ENCODE measurements at places on chromosomes 7 and 10.
A peak's percentile ranks its signal among the peaks of the same experiment; 100 is the strongest.

- no peak for DNase-seq
Measured at GRCh38 chr7:131103997-131104396, 223.7 kb upstream of the MKLN1 start.

GRCh38 chr10:132429281-132430230, 32.6 kb downstream of the PWWP2B start:
- DNase-seq, result peak; percentile 72

DNA sequence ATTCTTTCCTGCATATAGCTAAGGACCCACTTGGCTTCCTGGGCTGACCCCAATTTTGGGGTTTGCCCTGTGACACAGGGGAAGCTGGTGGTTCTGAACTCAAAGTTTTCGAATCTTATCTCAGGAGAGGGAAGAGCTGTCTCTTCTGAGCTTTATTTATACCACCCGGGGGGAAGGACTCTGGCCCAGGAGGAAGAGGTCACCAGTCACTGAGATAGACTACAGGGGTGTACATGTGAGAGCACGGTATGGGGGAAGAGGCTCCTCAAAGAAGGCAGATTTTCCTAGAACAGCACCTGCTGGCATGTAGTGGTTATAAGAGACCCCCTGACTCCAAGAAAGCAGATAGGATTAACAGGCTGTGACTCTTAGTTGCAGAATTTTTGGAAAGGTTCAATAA, 101.8 kb upstream of the ELMO1 start:
- DNase-seq, result no peak

DNA sequence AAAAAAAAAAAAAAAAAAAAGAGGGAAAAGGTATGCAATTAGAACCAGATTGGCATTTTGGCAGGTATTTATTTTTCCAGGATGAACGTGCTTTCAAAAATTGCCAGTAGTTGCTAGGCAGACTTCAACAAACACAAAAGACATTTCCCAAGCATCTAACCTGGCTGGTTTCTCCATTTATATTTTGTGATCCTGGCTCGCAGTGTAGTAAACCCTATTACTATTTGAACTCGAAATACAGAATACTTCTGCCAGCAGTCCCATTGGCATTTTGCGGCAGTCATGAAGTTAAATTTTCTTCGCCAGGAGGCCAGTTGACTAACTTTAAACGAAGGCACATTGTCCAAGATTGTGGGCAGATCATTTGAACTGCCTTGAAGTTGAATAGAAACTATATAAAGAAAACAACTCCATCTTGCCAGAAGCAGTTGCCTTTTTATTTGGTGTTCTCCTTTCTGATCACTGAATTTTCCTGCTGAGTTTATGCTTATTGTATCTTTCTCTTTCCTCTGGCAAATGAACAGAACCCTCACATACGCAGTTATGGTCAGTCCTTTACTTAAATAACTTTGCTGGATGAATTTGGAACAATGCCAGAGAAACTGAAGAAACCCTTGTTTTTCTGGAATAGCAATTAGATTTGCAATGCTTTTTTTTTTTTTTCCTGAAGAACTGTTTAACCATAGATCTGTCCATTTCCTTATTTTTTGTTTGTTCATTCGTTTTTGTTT, 132.9 kb downstream of the BICC1 start:
- DNase-seq, result no peak

GRCh38 chr7:112721366-112721765, 68.8 kb downstream of the TMEM168 start:
- DNase-seq, result no peak

- no peak for DNase-seq
Measured at GRCh38 chr10:132541129-132541528, 3.5 kb downstream of the INPP5A start.

DNA sequence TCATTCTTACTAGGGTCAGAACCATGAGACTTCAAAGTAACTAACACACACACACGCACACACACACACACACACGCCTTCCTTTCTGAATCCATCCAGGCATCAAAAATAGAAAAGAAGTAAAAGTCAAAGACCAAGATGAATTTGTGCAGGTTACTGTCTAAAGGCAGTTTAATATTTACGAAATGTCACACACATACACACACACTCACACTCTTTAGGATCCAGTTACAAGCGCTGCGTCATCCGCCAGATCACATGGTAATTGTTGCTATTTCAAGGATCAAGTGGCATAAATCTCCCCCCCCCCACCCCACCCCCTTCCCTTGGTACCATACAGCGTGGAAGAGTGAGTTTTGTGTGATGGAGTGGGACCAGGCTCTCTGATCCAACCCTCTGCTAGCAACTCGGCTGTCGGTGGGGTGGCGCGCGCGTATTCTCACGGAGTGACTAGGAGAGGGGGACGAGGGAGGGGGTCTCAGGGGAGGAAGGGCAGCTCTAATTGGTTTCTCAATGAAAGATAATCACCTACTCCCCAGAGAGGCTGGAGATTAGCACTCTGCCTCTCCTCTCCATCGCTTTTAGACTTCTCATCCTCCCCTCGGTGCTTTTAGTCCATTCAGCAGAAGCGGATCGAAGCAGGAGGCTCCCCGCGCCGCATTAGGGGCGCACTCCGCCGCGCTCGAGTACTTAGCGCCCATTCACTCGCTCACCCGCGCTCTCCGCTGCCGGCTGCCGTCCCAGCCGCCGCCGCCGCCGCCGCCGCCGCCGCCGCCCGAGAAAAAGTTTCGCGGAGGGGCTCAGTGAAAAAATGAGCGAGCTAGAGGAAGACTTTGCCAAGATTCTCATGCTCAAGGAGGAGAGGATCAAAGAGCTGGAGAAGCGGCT, 83.5 kb upstream of the PRKG1 start:
- DNase-seq, result peak; percentile 33

DNA sequence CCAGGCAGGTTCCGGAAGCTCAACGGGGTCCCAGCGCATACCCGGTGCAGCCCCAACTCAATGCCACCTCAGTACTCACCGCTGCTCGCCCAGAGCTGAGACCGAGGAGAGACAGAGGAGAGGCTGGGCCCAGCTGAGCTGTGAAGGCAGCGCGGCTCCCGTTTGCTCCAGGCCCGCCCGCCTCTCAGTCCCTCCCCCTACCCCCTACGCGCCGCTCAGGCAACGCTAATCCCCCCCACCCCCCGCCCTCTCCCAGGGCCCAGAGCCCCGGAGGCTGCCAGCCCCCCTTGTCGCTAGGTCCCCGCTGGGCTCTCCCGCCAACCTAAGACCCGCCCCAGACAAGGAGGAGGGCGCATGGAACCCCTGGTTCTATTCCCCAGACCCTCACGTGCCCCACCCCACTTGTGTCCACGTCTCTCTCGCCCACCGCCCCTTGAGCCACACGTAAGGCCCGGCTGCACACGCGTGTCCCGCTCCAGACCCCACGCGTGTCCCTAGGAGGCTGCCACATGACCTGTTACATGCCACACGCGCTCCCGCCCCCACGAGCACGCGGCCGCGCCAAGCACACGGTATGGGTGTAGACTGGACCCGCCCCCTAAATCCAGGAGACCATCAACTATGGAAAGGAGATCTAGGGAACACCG, at the start of gene PSD:
Gene PSD (minus strand): TSS at position 164 of the 647 bp plus-strand sequence. CDS start 1,747 bp downstream, outside the sequence.
- peak; percentile 44 for DNase-seq

GRCh38 chr10:61939902-61940301, 38.4 kb downstream of the ARID5B start:
- DNase-seq, result no peak

DNA sequence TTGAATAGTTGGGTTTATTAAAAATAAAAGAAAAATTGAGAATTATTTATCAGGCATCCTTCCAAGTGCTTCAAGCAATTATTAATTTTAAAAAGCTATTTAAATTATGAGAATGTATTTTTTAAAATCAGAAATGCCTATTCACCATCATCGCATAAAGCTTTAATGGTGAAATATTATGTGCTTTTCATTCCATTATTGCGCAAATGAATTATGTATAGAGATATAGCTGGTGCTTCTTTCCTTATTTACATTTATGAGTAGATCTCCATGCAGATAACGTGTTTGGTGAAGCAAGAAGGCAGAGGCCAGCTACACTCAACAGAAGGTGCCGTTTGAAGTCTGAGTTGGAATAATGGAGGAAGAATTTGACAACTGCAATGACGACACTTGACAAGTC, 549.1 kb upstream of the DPP6 start:
- DNase-seq, result no peak

- DNase-seq, result no peak
Measured at GRCh38 chr7:155941688-155942087, 129.4 kb upstream of the SHH start.

Data from NCI-H1436 treated with DMSO at 0.1 percent for 48 hours (cell line).